Calu3 (cell line): ENCODE measurements at places on chromosomes 16 and 17.

DNA sequence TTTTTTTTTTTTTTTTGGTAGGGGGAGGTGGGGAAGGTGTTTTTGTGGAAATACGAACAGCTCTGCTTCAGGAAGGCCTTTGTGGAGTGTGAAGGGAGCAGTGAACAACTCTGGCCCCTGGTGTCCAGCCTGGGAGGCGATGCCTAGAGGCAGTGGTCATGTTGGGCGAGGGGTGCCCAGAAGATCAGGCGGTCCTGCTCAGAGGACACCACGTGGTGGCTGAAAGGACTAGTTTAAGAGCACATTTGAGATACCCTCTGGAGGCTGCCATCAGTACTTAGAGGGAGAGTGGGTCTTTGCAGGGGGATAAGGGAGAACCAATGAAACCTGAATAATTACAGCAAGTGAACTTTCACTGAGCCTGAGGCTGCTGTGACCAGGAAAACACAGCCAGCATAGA is 40.1 kb upstream of the RHOT1 start:
- H3K27me3 ChIP-seq, result no peaks in the 10 kb centered on the region
- no peaks in the 10 kb centered on the region for H3K36me3 ChIP-seq
- no peak overlapping the region for H3K27ac ChIP-seq
- peaks cover 19% of the 10 kb centered on the region for H3K4me1 ChIP-seq
- DNase-seq, result no peak

DNA sequence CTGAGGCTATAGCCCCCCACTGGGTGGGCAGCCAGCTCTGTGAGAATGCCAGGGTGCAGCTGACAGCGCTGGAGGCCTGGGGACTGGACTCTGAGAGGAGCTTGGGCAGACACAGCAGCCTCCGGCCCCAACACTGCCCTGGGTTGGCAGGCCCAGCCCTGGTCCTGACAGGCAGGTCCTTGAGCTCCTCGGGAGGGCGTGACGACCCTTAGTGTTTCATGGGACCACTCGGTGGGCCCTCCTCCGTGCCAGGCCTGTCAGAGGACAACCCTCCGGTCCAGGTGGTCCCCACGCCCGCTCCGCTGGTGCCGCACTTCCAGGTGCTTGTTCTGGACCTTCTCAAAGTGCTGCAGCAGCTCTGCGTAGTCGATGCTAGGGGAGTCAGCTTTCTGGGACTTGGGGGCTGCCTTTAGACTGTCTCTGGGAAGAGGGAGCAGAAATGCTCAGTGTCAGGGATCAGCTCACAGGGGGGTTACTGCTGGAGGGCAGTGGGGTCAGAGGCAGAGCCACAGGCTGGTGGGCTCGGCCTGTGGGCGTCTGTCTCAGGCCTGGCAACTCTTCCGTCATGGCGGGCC is 1.9 kb upstream of the MTSS2 start:
- no peak for DNase-seq
- no peaks in the 10 kb centered on the region for H3K27me3 ChIP-seq
- H3K27ac ChIP-seq, result peak overlapping the region; percentile 77
- H3K4me1 ChIP-seq, result peaks cover 14% of the 10 kb centered on the region
- H3K36me3 ChIP-seq, result peaks cover 32% of the 10 kb centered on the region
- H3K4me3 ChIP-seq, result no peak overlapping the region

DNA sequence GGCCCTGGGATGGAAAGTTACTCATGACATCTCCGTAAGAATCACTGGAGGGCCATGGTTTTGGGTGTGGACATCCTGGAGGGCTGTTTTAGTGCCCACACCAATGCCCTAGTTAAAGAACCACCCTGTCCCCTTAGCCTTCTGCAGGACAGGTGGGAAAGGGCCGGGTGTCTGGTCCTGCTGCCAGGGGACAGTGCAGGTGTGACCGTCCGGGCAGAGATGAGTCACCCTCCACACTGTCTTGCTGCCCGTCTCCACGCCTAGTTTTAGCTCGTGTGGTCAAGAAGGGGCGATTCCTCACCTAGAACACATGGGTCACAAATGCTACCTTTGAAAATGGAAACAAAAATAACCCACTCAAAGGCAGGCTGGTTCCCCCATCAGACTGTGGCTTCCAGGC is 17.0 kb downstream of the CEP295NL start:
- H3K36me3 ChIP-seq, result peaks cover 50% of the 10 kb centered on the region
- H3K4me3 ChIP-seq, result no peak overlapping the region
- no peaks in the 10 kb centered on the region for H3K27me3 ChIP-seq

DNA sequence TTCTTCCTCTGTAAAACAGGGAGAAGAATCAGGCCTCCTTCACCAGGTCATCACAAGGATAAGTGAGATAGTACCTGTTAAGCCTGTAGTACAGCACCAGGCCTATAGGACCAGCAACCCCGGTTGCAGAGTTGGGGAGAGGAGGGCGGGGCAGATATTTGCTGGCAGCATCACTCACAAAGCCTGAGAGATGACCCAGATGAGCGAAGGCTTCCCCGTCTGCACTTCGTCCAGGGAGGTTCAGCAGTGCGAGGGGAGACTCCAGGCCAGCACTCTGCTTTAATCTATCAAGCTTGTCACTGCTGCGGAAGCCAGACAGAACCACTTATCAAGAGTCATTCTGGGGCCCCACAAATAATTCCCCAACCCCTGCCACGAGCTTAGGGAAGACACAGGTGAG is 15.8 kb upstream of the RBBP6 start:
- no peaks in the 10 kb centered on the region for H3K36me3 ChIP-seq
- no peak overlapping the region for H3K27ac ChIP-seq
- H3K4me3 ChIP-seq, result no peak overlapping the region
- H3K4me1 ChIP-seq, result peaks cover 8% of the 10 kb centered on the region

- H3K27me3 ChIP-seq, result no peaks in the 10 kb centered on the region
- DNase-seq, result no peak
- H3K36me3 ChIP-seq, result peaks cover 31% of the 10 kb centered on the region
- H3K4me1 ChIP-seq, result peaks cover under 1% of the 10 kb centered on the region
- no peak overlapping the region for H3K4me3 ChIP-seq
- H3K27ac ChIP-seq, result no peak overlapping the region
These were observed 104.4 kb upstream of the CACNG5 start for GRCh38 chr17:66730461-66730923.

DNA sequence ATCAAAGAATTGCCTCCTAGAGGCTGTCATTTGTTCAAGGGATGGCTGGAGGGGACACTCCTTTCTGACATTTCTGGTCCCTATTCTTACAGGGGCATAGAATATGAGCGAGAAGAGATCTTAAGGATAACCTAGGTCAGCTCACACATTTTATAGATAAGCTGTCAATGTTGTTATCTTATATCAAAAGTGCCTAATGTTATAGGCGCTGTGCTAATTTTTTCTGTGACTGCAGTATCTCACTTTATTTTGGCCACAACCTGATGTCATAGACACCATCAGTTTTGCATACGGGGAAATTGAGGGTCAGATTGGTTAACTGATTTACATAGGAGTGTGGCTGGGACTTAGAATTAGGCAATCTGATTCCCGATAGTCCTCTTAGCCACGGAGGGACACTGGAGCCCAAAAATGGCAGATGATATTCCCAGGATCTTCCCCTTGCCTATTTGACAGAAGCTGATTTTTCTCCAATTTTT is 1.2 kb downstream of the CPD start:
- no peak for DNase-seq
- H3K27ac ChIP-seq, result peak overlapping the region; percentile 56
- no peaks in the 10 kb centered on the region for H3K27me3 ChIP-seq
- H3K4me3 ChIP-seq, result peak overlapping the region; percentile 85
- H3K4me1 ChIP-seq, result peaks cover 51% of the 10 kb centered on the region

DNA sequence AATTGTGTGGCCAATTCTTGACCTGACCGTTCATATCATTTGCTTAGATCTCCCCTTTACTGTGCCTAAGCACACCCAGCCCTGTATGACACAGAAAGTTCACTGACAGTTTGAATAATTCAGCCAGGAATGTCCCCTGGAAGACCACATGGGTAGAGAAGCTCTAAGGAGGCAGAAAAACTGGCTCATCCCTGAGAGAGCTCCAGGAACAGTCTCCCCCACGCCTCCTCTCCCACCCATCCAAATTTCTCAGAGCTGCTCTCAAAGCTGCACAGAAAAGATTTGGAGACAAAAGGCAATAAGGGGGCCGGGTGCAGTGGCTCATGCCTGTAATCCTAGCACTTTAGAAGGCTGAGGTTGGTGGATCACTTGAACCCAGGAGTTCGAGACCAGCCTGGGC is 11.2 kb downstream of the PRAC1 start:
- no peak overlapping the region for H3K4me3 ChIP-seq
- H3K36me3 ChIP-seq, result no peaks in the 10 kb centered on the region
- H3K4me1 ChIP-seq, result no peaks in the 10 kb centered on the region
- peaks cover 65% of the 10 kb centered on the region for H3K27me3 ChIP-seq
- H3K27ac ChIP-seq, result no peak overlapping the region

DNA sequence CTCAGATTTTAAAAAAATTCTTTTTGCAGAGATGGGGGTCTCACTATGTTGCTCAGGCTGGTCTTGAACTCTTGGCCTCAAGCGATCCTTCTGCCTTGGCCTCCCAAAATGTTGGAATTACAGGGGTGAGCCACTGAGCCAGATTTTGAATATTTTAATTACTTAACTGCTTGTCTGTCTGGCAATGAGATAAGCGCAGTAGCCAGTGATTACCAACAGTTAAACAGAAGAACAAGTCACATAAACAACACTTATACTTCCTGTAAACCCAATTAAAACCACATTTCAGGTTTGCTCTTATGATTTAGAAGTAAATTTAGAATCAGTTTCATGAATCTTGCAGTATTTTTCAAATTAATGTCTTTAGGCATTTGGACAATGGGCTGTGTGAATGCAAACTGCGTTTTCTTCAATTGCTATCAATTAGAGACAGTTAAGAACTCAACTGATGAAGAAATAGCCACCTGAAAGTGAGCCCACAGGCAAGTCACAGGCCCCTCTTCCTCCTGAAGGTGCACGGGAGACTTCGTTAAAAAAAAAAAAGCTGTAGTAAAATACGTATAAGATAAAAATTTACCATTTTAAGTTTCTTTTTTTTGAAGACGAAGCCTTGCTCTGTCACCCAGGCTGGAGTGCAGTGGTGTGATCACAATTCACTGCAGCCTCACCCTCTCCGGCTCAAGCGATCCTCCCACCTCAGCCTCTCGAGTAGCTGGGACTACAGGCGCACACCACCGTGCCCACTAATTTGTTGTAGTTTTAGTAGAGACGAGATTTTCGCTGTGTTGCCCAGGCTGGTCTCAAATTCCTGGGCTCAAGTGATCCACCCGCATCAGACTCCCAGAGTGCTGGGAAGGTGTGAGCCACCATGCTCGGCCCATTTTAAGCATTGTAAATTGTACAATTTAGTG is 73.0 kb downstream of the PITPNC1 start:
- no peak overlapping the region for H3K27ac ChIP-seq
- H3K4me3 ChIP-seq, result no peak overlapping the region
- H3K4me1 ChIP-seq, result no peaks in the 10 kb centered on the region
- no peaks in the 10 kb centered on the region for H3K27me3 ChIP-seq

DNA sequence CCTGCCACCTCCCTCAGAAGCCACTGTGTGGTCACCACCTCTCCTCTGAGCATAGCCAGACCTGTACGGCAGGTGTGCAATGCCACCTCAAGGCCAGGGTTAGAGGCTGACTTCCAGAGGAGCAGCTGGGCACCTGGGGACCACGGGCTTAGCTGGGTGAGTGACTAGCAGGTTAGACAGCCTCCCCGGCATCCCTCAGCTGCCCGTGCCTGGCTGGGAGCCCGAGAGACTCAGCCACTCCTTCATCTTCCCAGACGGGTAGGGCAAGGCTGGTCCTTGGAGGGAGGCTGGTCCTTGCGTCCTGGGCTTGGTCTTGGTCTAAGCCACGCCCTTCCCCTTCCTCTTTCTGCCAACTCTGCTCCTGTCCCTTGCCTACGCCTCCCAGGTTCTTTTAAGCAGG is 7.8 kb downstream of the CRHR1 start:
- peaks cover 5% of the 10 kb centered on the region for H3K36me3 ChIP-seq
- H3K27ac ChIP-seq, result no peak overlapping the region
- peak; percentile 77 for DNase-seq
- peaks cover 19% of the 10 kb centered on the region for H3K4me1 ChIP-seq
- H3K4me3 ChIP-seq, result no peak overlapping the region

DNA sequence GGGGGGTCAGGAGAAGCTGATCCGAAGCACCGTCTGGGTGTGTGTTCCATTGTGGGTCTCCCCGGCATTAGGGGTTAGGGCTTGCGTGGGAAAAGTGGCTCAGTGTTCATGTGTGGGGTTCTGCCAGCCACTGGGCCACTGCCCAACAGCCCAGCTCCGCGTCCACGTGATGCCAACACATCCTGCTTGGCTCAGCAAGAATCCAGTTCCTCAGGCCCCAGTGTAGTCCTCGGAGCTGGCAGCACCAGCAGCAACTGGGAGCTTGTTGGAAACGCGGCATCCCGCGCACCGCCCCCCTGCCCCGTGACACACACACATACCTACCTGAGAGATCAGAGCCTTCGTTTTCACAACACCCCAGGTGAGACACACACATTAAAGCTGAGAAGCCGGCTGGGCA is 18.9 kb downstream of the LGALS9 start:
- H3K4me1 ChIP-seq, result no peaks in the 10 kb centered on the region
- no peak overlapping the region for H3K27ac ChIP-seq
- no peak overlapping the region for H3K4me3 ChIP-seq
- H3K36me3 ChIP-seq, result no peaks in the 10 kb centered on the region
- DNase-seq, result no peak

GRCh38 chr17:81544281-81544974 is 7.7 kb downstream of the FAAP100 start:
- H3K27me3 ChIP-seq, result no peaks in the 10 kb centered on the region
- no peaks in the 10 kb centered on the region for H3K4me1 ChIP-seq
- peaks cover 43% of the 10 kb centered on the region for H3K36me3 ChIP-seq
- DNase-seq, result no peak

GRCh38 chr16:23668873-23669272 is 9.8 kb upstream of the PLK1 start:
- no peak for DNase-seq
- H3K4me3 ChIP-seq, result no peak overlapping the region
- peaks cover 24% of the 10 kb centered on the region for H3K36me3 ChIP-seq
- peaks cover 12% of the 10 kb centered on the region for H3K4me1 ChIP-seq
- H3K27me3 ChIP-seq, result no peaks in the 10 kb centered on the region

- no peak overlapping the region for H3K27ac ChIP-seq
- DNase-seq, result no peak
- no peak overlapping the region for H3K4me3 ChIP-seq
- no peaks in the 10 kb centered on the region for H3K36me3 ChIP-seq
- H3K27me3 ChIP-seq, result no peaks in the 10 kb centered on the region
- no peaks in the 10 kb centered on the region for H3K4me1 ChIP-seq
These were observed 84.6 kb upstream of the GRIN2A start for GRCh38 chr16:10266809-10267208.

- H3K4me3 ChIP-seq, result peak overlapping the region; percentile 96
- H3K27me3 ChIP-seq, result peaks cover 21% of the 10 kb centered on the region
- peaks cover 53% of the 10 kb centered on the region for H3K36me3 ChIP-seq
- peaks cover 10% of the 10 kb centered on the region for H3K4me1 ChIP-seq
These were observed 878 bp downstream of the DLG4 start for GRCh38 chr17:7218758-7219157.

DNA sequence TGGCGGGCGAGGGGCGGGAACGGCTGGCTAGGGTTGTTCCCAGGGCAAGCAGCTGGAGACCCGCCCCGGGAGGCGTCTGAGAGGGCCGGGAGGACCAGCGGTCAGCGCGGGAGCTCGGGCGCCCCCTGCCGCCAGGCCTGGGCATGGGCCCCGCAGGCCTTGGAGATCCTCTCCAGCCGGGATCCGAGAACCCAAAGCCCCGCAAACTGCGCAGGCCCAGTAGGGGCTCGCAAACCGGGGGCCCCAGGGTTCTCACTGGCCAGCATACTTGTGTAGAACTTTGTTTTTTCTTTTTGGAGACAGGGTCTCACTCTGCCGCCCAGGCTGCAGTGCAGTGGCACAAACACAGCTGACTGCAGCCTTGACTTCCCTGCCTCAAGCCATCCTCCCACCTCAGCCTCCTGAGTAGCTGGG is 20.8 kb upstream of the ZNF423 start:
- no peaks in the 10 kb centered on the region for H3K4me1 ChIP-seq
- no peak overlapping the region for H3K4me3 ChIP-seq
- no peaks in the 10 kb centered on the region for H3K36me3 ChIP-seq
- no peak overlapping the region for H3K27ac ChIP-seq
- peaks cover 100% of the 10 kb centered on the region for H3K27me3 ChIP-seq

- peak; percentile 50 for DNase-seq
- H3K4me1 ChIP-seq, result peaks cover 15% of the 10 kb centered on the region
- H3K27ac ChIP-seq, result no peak overlapping the region
These were observed 15.4 kb upstream of the ENPP7 start for GRCh38 chr17:79715098-79715942.
